Dermis blood vessel endothelial cell (primary cell): ENCODE measurements at places on chromosomes 11 and 22. TPM values are rescaled to one million over a fixed set of nuclear protein-coding genes. Genes with fewer than 3 reads are reported as not detected.

The EFEMP2 gene
- total RNA-seq: 16.8 and 22.1 TPM in 2 replicates

The STK33 gene
- 0.51 and 1.1 TPM in 2 replicates for total RNA-seq

GRCh38 chr11:19472679-19473078 lies 231.9 kb upstream of the E2F8 start:
- DNase-seq: peak; percentile 22

The TBX10 gene
- total RNA-seq: not detected in 2 replicates

GRCh38 chr11:101916422-101916821 lies at the start of gene ANGPTL5:
Gene ANGPTL5 (minus strand): TSS chr11:101916522. CDS start chr11:101907909, 8,613 bp downstream.
- DNase-seq: no peak

GRCh38 chr11:8207080-8208000 lies 38.5 kb upstream of the RIC3 start:
- DNase-seq: no peak

DNA sequence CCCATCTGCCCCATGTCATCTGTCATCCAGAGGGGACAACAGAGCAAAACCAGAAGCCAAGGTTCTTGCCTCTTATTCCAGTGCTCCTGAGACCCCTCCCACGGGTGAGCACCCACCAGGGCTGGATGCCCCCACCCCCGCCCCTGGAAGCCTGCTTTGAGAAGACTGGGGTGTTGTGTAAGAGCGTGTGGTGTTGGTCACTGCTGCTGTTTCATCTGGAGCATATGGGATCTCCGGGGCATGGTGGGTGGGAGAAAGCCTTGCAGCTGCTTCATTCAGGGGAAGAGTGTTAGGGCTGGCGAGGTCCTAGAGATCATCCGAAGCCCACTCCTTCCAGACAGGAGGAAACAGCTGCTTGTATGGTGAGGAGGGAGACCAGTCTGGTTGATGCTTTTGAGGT lies 54.1 kb downstream of the CHRDL2 start:
- DNase-seq: no peak

DNA sequence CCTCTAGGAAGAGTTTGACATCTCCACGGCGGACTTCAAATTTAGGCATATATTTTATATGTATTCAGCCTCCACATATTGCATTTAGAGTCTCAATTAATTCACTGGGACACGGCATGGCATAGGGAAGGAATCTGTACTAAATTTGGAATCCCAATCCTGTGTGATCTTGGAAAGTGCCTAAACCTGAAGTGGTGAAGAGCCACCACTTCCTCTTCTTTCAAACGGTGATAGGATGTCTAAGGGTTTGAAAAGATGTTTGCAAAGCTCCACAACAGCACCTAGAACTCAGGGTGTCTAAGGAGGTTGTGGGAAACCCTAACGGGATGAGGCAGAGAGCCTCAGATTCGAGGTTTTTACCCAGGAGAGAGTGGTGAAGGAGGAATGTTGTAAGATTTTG lies 1.0 kb upstream of the L3MBTL2 start:
- DNase-seq: no peak

The SCARF2 gene
- 9.7 and 12.0 TPM in 2 replicates for total RNA-seq

The KRTAP5-1 gene
- total RNA-seq: not detected in 2 replicates

GRCh38 chr11:41803895-41804294 lies 344.4 kb upstream of the LRRC4C start:
- no peak for DNase-seq

- DNase-seq: no peak
Measured at GRCh38 chr11:18277565-18278271, 11.7 kb downstream of the SAA1 start.

The DEFB131B gene
- total RNA-seq: not detected in 2 replicates

GRCh38 chr11:16778286-16778685 lies 39.8 kb downstream of the C11orf58 start:
- no peak for DNase-seq

GRCh38 chr11:123301013-123301591 lies 106.1 kb upstream of the CLMP start:
- peak; percentile 53 for DNase-seq

- no peak for DNase-seq
Measured at GRCh38 chr11:115627666-115628460, 123.6 kb upstream of the CADM1 start.

GRCh38 chr11:92473736-92474135 lies 249.1 kb downstream of the FAT3 start:
- no peak for DNase-seq

GRCh38 chr11:58394195-58394594 lies 12.5 kb downstream of the OR5B3 start:
- peak; percentile 83 for DNase-seq

GRCh38 chr22:25493794-25494193 lies 70.7 kb upstream of the GRK3 start:
- DNase-seq: no peak

The FAM180B gene
- not detected in 2 replicates for total RNA-seq

DNA sequence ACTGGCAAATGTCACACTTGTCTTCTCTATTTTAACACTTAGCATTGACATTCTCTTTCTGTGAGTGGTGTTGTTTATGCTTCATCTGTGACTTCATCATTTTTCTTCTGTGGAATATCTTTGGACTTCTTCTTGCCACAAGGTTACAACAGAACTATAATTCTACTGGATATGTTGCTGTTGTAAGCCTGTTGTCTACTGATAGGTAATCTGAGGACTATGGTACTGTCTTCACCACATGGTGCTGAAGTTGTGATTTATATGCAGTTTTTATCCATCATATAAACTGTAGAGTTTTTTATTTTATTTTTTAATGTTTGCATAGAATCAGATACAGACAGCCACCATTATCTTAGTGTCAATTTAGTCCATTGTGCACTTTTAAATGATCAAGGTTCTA lies 622.2 kb upstream of the CNTN5 start:
- no peak for DNase-seq

The MOV10L1 gene
- total RNA-seq: 19.4 and 35.1 TPM in 2 replicates

GRCh38 chr22:50274311-50274710 lies 4.1 kb upstream of the MAPK11 start:
- peak; percentile 75 for DNase-seq

GRCh38 chr11:58639103-58639502 lies 16.6 kb downstream of the CNTF start:
- no peak for DNase-seq

The TEX54 gene
- not detected in 2 replicates for total RNA-seq

The SC5D gene
- total RNA-seq: 21.6 and 40.8 TPM in 2 replicates
